Right lobe of liver (tissue), 6 donors: ENCODE measurements at places on chromosomes 12 and 14. TPM values are rescaled to one million over a fixed set of nuclear protein-coding genes. Genes with fewer than 3 reads are reported as not detected.

The ASPG gene
- total RNA-seq, result 151 TPM

The SPIC gene
- 2.3 TPM for total RNA-seq

GRCh38 chr14:50022661-50023060 is 93.7 kb downstream of the VCPKMT start:
- no peaks in the 10 kb centered on the region for H3K4me1 ChIP-seq
- no peaks in the 10 kb centered on the region for H3K27me3 ChIP-seq

DNA sequence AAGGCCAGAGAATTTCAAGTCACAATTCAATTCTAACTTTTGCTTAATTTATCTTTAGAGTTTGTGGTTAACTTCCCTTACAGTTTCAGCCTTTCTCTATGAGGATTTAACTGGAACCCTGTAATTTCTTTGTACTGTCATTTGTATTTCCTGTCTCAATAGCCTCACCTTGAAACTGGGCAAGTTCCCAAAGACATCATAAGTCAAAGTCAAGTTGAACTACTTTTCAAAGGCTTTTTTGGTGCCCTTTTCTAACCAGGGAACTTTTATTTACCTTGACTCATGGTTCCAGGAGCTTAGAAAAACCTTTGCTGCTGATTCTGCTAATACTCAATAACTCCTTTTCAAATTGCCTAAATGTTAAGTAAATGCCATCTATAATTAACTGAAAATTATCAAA is 200.8 kb upstream of the KRR1 start:
- no peak overlapping the region for H3K4me3 ChIP-seq
- no peak for DNase-seq
- peaks cover 7% of the 10 kb centered on the region for H3K4me1 ChIP-seq

The NGB gene
- total RNA-seq, result not detected

DNA sequence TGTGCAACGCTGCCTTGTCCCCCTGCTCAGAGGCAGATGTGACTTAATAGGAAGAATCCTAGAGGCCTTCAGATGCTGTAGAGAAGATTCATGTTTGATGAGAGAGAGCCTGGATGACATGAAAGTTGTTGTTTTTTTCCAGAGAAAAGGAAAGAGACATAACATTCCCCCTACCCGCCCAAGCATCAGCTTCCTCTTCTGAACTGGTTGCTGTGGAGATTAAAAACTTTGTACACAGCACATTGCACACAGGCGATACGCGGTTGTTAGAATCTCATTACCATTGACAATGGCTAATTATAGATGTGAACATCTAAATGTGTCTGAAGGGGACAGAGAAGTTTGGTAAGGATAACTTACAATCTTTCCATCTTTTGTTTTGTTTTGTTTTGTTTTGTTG is 13.6 kb upstream of the ETFBKMT start:
- DNase-seq, result no peak
- H3K4me3 ChIP-seq, result no peak overlapping the region
- H3K4me1 ChIP-seq, result no peaks in the 10 kb centered on the region
- H3K27ac ChIP-seq, result no peak overlapping the region

The BICD1 gene
- total RNA-seq, result 1.0 TPM

DNA sequence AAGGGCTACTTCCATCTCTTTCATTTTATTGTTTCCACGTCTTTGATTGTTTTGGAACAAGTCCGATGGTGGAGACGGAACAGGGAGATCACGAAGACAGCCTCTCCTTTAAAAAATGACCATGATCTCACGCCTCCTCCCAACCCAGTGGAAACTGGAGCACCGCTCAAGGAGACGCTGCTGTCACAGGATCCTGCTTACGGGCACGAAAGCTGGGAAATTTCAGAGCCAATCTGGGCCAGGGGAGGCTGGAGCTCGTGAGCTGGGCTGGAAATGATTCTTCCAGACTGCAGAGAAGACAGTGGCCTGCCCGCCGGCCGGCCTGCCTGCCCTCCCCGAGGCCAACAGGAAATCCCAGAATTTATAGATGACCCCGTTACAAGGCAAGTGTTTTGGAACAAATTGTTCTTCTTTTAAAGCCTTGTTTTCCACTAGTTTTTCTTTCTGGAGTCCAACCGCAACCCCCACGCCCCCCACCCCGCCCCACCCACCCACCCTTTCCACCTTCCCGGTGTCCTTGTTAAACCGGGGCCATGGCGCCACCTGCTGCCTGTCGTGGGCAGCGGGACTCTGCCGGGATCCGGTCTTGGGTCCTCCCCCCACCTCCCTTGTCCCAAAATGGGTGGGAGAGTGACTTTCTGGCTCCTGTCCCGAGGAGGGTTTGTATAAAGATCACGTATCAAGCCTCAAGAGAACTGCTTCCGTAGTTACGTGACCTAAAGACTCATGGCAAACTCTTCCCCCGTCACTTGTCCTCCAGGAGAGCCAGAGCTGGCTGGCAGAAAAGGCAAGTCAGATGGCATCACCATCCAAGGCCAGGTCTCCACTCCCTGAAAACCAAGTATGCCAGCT is 40.3 kb downstream of the MAP1LC3B2 start:
- H3K27me3 ChIP-seq, result no peaks in the 10 kb centered on the region
- H3K4me3 ChIP-seq, result no peak overlapping the region
- DNase-seq, result peak; percentile 80
- H3K36me3 ChIP-seq, result no peaks in the 10 kb centered on the region
- no peaks in the 10 kb centered on the region for H3K4me1 ChIP-seq

DNA sequence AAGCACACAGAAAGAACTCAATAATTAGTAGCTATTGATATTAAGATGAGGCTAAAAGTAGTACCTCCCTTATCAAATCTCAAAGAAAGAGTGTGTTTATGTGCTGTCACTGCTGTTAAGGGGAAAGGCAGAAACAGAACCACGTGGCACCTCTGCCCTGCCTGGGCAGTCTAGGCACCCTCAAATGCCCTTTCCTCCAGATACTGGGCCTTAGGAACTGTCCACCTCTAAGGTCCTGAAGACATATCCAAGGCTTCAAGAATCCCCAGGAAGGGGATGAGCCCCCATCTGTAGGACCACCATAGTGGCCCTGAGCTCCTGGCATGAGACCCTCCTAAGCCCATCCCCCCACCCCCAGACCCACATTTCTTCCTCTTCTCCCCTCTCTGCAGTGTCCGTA is 29.1 kb downstream of the NGB start:
- DNase-seq, result no peak
- H3K27ac ChIP-seq, result no peak overlapping the region
- no peaks in the 10 kb centered on the region for H3K27me3 ChIP-seq
- no peaks in the 10 kb centered on the region for H3K36me3 ChIP-seq
- no peaks in the 10 kb centered on the region for H3K4me1 ChIP-seq
- no peak overlapping the region for H3K4me3 ChIP-seq

- H3K36me3 ChIP-seq, result no peaks in the 10 kb centered on the region
- H3K27ac ChIP-seq, result peak overlapping the region; percentile 66
- peaks cover 22% of the 10 kb centered on the region for H3K4me1 ChIP-seq
- H3K27me3 ChIP-seq, result no peaks in the 10 kb centered on the region
- DNase-seq, result peak; percentile 62
Observed at GRCh38 chr12:77893918-77894317, 63.2 kb downstream of the NAV3 start.

DNA sequence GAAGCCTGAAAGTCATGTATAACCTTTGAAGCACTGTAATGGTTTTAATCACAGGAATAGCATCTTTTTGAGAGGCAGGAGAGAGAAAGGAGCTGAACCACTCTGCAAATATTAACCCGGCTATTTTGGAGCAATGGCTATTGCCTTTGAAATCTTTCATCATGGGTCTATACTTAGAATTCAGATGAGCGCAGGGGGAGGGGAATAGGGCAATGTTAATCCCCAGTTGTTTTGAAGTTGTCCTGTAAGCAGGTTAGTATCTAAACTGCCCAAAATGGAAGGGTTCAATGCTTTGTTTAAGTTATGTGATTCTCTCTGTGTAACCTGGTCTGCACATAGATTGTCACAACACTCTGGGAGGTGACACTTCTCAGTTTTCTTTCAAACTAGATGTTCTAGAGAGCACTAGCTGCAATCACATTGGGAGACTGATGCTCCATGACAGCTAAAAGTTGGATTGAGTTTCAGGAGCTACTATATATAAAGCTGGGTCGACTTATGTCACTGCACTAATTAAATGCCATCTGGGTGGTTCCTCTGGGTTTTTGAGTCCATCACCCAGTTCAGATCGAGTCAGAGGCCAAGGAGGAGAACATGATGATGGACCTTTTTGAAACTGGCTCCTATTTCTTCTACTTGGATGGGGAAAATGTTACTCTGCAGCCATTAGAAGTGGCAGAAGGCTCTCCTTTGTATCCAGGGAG is at the start of gene MYF6:
Gene MYF6, plus strand, starts transcription at position 509 of the 704 bp plus-strand sequence. Its CDS starts 86 bp downstream, at position 595.
- no peaks in the 10 kb centered on the region for H3K4me1 ChIP-seq
- no peak within 1 kb of the TSS for H3K4me3 ChIP-seq
- no peaks in the 10 kb centered on the region for H3K27me3 ChIP-seq
- no peak within 1 kb of the TSS for H3K27ac ChIP-seq

The NKX2-1 gene
- not detected for total RNA-seq

The SMOC1 gene
- total RNA-seq, result 36.9 TPM

The CSAD gene
- total RNA-seq, result 39.1 TPM

The SENP1 gene
- 4.4 TPM for total RNA-seq
